ENCODE measurements at places on chromosomes 3 and 15.
A peak's percentile ranks its signal among the peaks of the same experiment; 100 is the strongest.

DNA sequence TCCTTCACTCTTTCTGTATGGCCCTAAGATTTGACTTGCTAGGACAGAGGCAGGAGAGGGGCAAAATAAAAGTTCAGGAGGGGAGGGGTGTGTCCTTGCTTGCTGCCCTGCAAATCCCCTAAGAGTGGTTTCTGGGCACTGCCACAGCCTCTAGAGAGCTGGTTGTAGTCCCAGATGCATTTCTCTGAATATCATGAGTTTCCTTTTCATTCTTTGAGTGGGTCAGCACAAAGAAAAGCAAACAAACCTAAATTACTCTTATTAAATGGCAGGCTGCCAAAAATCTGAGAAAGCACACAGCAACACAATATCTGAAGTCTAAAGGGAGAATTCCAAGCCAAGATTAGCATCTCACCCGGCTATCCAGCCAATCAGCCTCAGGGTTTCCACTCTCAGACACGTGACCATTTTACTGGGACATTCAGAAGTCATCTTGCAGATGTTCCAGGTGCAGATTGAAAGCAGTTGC, 919.3 kb downstream of the TUSC7 start:
- DNase-seq: no peak

- no peak for DNase-seq
Observed at GRCh38 chr3:15766406-15766805, 31.4 kb downstream of the ANKRD28 start.

GRCh38 chr15:44087578-44088465, 107.2 kb downstream of the FRMD5 start:
- peak; percentile 75 for DNase-seq

- no peak for DNase-seq
Observed at GRCh38 chr3:79253271-79253670, 514.5 kb downstream of the ROBO1 start.

DNA sequence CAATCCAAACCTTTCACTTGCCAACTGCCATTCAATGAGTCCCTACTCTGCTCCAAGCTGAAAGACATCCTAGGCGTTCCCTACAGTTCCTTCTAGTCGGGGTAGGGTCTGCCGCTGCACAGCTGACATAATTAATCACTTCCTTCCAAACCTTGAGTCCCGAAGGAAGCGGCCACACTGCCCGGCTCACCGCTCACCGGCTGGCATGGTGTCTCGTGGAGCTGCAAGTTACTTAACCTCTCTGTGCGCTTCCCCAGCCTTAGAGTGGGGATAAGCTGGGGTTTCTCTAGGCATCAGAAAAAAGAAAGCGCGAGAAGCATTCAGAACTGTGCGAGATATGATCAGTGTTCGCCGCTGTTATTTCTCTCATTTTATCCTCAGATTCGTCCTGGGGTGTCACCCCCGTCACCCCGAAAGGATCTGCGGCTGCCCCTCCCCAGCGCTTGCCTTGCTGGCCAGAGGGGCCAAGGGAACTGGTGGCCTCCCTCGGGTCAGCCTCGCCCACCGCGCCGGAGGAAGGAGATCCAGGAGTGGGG, 748 bp downstream of the MRPS25 start:
- no peak for DNase-seq

GRCh38 chr3:46504789-46505188, 7.0 kb downstream of the RTP3 start:
- DNase-seq: no peak

DNA sequence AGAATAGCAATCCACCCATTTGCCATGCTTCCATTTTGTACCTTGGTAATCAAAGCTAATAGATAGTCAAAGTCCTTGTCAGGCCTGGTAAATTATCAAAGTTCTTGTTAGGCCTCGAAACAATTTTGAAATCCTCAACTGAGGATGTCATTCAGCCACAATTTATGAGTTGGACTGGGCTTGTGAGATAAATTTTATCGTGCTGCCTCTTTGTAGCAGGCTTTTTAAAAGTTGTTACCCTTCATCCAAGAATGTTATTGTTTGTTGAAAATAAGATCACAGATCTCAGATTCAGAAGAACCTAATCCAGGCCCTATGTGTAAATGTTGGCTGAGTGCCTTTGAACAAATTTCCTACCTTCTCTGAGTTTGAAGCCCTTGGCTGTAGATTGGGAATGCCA, 143.3 kb upstream of the PROK2 start:
- DNase-seq: no peak

GRCh38 chr15:96807361-96807760, 476.9 kb downstream of the NR2F2 start:
- DNase-seq: no peak

DNA sequence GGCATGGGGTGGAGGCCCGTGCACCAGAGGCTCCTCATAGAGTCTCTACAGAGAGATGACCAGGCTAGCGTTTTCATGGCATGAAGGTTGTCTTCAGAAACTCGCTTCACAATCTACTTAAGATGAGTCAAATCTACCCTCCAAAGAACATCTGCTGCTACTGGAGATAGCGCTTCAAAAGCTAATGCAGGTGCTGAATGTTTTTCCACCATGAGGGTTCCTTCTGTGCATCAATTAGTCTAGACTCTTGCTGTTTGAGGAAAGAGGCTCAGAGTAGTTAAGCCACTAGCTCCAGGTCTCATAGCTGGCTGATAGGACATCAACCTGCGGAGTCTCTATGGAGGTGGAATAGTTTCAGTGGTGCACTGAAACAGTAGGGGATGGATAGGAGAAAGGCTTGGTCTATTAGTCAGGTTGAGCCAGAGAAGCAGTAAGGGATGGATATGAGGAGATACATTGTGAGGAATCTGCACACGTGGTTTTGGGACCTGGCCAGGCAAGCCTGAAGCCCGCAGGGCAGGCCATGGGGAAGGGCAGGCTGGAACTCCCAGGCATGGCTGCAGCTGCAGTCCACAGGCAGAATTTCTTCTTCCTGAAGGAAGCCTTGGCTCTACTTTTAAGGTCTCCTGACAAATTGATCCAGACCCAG, 117.5 kb downstream of the APBA2 start:
- DNase-seq: no peak

DNA sequence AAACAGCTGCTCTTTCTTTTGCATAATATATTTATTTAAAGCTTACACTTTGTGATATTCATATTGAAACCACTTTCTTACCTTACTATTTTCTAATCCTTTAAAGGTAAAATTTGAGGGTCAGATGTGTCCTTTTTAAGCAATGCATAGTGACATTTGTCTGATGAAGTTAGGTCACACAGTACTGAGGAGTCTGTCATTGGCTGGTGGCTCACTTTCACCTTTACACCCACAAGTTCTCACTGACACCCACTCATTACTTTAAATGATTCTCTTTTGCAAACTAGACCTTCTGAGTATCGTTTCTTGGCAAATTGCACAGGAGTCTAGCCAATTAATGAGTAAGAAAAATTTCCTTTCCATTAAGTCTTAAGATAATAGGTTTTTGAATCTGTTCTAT, 758.3 kb upstream of the ARPP21 start:
- no peak for DNase-seq

DNA sequence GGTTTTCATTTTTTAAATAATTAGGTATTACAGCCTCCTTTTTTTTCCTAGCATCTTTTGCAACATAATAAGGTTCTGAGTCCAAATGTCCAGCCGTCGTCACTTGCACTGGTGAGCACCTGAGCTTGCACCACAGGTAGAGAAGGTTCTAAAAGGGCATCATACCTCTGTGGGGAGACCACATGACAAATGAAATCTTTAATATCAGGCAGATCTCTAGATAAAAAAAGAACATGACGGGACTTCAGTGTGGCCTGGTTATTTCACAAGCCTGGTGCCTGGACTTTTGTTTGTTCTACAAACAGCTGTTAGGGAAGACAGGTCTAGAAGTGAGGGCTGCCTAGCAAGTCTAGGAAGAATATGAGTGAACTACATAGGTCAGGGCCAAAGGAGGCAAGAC, 3.6 kb downstream of the ZBED2 start:
- DNase-seq: no peak

DNA sequence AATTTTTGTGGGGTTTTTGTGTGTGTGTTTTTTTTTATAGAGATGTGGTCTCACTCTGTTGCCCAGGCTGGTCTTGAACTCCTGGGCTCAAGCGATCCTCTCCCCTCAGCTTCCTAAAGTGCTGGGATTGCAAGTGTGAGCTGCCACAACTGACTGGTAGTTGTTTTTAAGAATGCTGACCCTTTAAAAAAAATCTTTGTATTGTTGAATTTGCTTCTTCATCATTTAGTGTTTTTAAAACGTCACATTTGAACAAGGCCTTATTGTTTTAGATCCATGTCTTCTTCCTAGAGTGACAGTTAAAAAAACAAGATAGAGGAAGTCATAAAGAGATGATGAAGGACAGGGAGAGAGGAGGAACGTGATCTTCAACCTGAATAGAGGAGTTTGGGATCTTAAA, 24.1 kb downstream of the GJD2 start:
- no peak for DNase-seq

- no peak for DNase-seq
Observed at GRCh38 chr3:44862226-44862637, 520 bp downstream of the TMEM42 start.

- no peak for DNase-seq
Observed at GRCh38 chr3:149004622-149005021, 13.3 kb downstream of the GYG1 start.

- DNase-seq: peak; percentile 93
Observed at GRCh38 chr3:39166134-39166710, 12.8 kb upstream of the CSRNP1 start.

- DNase-seq: peak; percentile 59
Observed at GRCh38 chr3:157443905-157444796, 7.5 kb downstream of the PTX3 start.

GRCh38 chr15:43292375-43293078, 25.8 kb upstream of the TGM5 start:
- DNase-seq: no peak

DNA sequence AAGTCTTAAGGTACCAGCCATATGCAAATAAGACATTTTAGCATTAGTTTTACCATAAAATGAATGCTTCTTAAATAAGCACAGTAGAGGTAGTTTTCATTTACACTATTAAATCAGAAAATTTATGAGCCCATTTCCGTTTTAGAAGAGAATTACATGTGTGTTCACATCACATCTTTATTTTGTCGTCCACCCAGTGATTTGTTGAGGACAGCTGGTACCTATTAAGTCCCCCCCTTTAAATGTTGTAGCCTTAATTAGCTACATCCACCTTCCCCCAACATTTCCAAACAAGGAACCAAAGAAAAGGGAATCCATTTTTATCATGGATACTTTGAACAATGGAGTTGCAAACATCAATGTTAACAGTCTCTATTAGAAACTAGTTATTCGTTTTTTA, 6.8 kb downstream of the IL17RD start:
- no peak for DNase-seq

DNA sequence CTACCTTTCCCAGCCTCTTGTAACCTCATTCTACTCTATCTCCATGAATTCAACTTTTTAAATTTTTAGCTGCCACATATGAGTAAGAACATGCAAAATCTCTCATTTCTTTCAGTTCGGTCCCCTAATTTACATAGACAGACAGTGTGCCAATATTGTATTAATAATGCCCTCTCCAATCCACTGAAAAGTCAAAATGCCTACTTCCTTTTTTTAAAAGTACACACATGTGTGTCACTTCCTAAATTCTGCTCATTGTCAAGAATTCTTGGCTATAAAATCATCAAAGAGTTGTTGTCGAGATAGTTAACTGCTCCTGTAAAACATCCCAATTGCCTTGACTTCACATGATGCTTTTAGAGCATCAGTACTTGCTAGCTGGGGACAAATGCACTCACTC, 84.2 kb upstream of the IL12A start:
- no peak for DNase-seq

DNA sequence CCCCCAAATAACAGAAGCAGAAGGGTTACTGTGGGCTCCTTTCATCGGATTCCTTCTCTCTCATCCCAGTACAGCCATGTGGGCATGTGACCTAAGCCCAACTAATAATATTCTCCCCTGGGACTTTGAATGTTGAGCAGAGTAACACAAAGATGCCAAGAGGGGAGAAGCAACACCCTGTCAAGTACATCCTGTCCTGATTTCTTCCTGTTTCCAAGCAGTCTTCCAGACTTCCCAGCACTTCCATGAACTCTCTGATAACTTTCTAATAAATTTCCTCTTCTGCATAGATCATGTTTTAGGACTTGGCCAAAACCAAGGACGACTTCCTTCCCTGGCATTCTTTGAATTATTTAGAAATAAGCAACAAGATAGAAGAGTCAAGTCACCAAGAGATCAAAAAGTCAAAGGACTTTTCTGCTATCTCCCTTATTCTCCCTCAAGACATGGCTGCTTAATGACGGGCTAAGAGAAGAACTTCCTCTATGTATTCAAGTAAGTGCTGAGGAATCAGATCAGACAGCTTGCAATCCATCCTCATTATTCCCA, 37.9 kb downstream of the CRYGS start:
- DNase-seq: no peak

GRCh38 chr3:36596419-36596818, 167.9 kb downstream of the DCLK3 start:
- DNase-seq: no peak

DNA sequence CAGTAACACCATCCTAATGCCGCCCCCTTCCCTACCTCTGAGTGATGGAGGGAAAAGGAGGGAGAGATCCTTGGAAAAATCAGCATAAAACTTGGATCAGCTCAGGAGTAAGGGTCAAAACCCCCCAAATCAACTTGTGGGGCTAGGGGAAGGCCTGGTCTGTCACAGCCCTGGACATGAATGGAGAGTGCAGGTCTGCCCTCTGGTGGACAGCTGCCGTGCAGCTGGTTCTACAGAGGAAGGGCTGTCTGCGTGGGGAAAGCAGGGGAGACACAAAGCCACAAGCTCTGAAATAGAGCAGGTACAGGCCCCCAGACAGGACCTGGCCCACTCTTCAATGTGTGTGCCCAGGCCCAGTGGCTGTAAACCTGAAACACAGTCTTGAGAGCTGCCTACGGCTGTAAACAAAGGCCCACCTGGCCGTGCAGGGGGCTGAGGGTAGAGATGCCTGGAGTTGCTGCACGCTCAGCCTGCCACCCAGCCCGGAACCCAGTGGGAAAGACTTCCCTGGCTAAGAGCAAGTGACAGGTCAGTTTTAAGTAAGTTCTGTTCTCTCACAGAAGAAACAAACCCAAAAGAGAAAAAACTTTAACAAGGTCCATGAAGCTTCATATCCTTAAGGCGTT, 16.4 kb downstream of the CLK3 start:
- no peak for DNase-seq

- DNase-seq: no peak
Observed at GRCh38 chr15:35182841-35183479, 97.9 kb upstream of the NANOGP8 start.

DNA sequence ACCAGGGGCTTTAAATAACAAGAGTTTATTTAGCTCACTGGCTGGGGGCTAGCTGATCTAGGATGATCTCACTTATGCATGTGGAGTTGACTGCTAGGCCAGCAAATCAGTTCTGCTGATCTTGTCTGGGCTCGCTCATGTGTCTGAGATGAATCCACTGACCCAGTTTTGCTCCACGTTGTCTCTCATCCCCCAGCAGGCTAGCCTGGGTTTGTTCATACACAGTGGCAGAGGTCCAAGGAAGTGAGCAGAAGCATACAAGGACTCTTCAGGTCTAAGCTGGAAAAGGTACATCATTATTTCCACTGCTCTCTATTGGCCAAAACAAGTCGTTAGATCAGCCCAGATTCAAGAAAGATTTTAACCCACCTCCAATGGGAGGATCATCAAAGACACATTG, 238.0 kb downstream of the PLCL2 start:
- no peak for DNase-seq
